NCI-H526 (cell line): ENCODE measurements at places on chromosomes 2 and 18.

GRCh38 chr2:62099050-62099449, 96.9 kb upstream of the B3GNT2 start:
- no peak for DNase-seq

GRCh38 chr2:125652280-125652679, 1003.7 kb upstream of the GYPC start:
- no peak for DNase-seq

DNA sequence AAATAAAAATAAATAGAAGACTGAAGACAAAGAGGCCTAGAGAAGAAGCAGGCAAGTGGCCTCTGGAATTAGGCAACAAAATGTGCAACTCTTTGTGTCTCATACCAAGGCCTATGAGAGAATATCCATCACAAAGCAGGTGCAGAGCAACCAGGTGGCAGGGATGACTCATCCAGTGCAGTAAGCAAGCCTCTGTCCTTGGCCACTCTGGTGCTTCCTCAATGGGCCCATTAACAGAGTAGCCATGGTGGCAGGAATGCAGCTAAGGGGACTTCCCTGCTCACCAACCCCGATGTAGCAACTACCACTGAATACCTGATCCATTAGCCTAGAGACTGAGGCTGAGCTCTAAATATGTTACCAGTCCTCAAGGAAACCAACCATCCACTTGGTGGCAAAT, 11.0 kb upstream of the EPG5 start:
- no peak for DNase-seq

GRCh38 chr2:237900891-237901831, 41.7 kb downstream of the RAMP1 start:
- peak; percentile 74 for DNase-seq

DNA sequence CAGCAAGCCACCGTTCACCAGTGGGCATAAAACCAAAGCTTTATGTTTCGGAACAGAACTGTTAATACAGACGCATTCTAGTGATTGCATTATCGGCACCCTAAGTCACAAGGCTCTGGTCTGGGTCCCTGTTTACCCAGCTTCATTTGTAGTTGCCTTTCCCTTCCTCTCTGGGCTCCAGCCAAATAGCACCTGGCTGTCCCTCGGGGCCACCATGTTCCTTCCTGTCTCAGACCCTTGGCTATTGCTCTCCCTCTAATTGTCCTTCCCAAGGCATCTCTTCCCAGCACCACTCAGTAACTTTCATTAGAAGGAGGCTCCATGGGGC, 75.3 kb downstream of the SDC1 start:
- DNase-seq: no peak
